CD4-positive, alpha-beta T cell treated with Interleukin-17A for 1 hour (primary cell): ENCODE measurements at places on chromosomes 7 and 10.
A peak's percentile ranks its signal among the peaks of the same experiment; 100 is the strongest.

- no peak for DNase-seq
These were observed 501.7 kb upstream of the POT1 start for GRCh38 chr7:125431349-125431748.

DNA sequence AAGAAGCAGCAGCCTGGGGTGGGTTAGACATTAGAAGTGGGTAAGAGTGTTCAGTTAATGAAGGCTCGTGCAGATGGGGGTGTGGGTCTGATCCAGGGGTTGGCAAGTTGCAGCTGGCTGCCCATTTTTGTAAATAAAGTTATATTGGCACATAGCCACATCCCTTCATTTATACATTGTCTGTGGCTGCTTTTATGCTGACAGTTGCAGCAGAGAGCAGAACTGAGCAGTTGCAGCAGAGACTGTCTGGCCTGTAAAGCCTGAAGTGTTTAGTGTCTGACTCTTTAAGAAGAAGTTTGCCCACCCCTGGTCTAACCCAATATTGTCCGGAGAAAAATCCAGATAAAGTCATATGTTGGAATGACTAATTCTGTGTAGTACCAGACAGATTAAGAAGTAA is 38.1 kb downstream of the GLRX3 start:
- DNase-seq: no peak

DNA sequence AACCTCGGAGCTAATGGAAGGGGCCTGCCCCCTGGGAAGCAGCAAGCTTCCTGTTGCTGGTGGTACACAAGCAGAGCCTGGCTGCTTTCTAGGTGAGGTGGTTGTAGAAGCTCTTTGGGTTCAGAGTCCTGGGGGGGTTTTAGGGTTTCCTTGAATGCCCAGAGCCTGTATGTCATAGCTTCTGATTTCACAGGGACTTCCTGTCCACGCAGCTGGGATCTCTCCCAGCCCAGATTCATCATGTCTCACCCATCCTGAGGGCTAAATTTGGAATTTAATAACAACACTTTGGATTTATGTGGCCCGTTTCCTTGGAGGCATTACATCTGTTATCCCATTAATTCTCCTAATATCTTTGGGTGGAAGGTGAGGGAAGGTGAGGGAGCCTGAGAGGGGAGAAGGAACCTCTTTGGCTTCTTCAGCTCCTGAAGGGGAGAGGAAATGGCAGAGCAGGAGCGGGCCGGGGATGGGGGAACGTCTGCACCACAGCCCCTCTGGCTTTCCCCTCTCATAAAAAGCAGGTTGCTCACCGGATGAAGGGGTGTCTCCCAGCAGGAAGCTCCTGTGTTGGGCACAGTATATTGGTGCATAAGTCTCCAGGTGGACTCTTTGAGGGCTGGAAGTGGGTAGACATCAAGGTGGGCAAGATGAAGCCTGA is 19.7 kb downstream of the RPS24 start:
- no peak for DNase-seq

- DNase-seq: no peak
These were observed 107.2 kb upstream of the PPIF start for GRCh38 chr10:79239924-79240581.

DNA sequence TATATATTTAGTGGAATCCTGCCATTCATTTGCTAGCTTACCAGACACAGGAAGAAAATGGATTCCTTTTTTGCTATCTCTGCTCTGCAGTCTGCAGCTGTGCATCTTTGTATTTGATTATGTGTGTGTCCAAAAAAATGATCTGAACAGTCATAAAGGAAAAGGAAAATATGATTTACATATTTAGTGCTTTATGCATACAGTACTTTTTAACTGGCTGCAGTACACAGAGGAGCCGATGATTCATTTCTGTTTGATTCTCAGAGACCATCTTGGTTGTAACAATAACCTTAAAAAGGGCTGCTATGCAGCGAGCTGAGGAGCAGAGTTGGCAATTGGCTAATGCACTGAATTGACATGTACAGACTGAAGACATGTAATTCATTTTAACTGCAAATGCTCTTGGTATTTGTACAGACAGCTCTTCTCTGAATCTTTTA is 151.3 kb upstream of the FZD1 start:
- DNase-seq: no peak

- DNase-seq: no peak
These were observed 371.9 kb upstream of the ZMIZ1 start for GRCh38 chr10:78696791-78697395.

DNA sequence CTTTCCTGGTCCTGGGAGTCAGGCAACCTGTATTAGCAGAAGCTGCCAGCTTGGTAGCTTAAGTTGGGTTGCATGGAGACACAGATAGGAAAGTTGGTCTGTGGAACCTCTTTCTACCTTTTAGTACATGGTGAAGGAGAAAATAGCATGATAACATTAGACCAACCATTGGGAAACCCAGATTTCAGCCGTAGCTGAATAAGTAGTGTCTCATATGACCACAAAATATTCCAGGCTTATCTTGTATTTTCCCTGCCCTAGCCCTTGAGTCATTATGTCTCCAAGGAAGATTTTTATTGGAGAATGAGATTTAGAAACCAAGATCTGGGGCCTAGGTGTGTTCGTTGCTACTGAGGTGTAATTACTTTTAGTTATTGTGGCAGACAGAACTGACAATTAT is 67.2 kb downstream of the CCSER2 start:
- DNase-seq: no peak

DNA sequence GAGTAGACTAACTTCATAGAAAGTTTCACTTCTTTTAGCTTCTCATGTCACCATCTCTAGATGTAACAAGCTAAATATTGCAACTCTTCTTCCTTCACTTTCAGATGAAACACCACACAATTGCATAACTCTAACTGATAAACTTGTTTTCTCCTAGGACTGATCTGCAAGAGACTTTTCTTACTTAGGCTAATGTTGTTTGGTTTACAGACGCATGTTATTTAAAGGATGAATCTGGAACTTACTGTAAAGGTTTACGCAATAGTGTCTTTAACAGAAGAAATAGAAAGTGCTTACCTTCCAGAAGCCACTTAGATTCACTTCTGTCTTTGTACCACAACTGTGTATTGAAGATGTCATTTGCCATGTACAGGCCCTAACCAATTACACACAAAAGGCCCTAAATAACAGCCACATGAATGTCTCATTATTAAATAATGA is 22.1 kb upstream of the ZC3HAV1 start:
- DNase-seq: no peak

DNA sequence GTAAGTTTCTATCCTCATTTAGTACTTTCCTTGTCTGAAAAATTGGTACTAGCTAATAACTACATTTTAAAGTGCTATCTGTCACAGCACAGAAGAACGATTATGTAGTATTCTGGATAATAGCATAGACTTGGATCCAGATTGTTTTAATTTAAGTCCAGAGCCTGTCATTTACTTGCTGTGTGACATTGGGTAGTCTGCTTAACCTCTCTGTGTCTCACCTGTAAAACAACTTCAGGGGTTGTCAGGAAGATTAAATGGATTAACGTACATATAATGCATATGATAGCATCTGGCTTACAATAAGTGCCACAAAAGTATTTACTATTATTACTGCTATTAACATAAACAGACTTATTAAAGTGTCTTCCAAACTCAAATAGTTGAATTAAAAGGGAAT is 1221.4 kb downstream of the GATA3 start:
- DNase-seq: no peak

- DNase-seq: no peak
These were observed 333.4 kb upstream of the RNF32 start for GRCh38 chr7:156307193-156307592.

GRCh38 chr7:116167177-116167576 is 43.2 kb upstream of the TES start:
- peak; percentile 11 for DNase-seq

- DNase-seq: no peak
These were observed 135.1 kb downstream of the DPY19L1 start for GRCh38 chr7:34902182-34902581.

- peak; percentile 32 for DNase-seq
These were observed at the start of gene NKX2-3 for GRCh38 chr10:99532687-99533495. NKX2-3 (plus strand) TSS chr10:99532942; CDS start chr10:99533132, 190 bp downstream.

- DNase-seq: no peak
These were observed 46.0 kb upstream of the KDM7A start for GRCh38 chr7:140222814-140223213.

DNA sequence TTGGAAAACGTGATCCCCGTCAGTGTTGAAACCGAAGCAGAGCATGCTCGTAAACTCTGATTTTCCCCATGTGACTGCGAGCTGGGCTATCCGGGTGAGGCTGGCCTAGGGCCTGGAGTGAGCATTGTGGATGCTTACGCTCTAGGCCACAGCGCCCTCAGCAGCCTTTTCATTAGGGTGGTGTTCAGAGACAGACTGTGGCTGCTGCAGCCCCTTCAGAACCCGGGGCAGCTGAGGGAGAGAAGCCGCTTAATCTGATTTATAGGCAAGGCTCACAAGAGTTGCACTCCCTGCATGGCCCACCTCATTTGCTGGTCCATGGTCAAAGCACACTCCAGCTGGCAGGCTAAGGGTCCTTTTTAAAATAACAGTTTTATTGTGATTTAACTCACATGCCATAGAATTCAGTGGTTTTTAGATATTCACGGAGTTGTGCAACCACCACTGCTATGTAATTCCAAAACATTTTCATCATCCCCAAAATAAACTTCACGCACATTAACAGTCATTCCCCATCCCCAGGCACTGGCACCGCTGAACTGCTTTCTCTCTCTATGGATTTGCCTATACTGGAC is 72.5 kb downstream of the SYPL1 start:
- DNase-seq: no peak
